ENCODE measurements at places on chromosomes 3 and 15. TPM values are rescaled to one million over a fixed set of nuclear protein-coding genes. Genes with fewer than 3 reads are reported as not detected.

HGD gene
- 14.3 TPM for total RNA-seq

TNNC1 gene
- total RNA-seq: 10.4 TPM

PCOLCE2 gene
- 41.5 TPM for total RNA-seq

COL7A1 gene
- 0.52 TPM for total RNA-seq

GRCh38 chr3:172787746-172788145 is 37.2 kb downstream of the ECT2 start:
- H3K4me1 ChIP-seq: no peaks in the 10 kb centered on the region
- no peak overlapping the region for H3K27ac ChIP-seq
- H3K27me3 ChIP-seq: no peaks in the 10 kb centered on the region
- DNase-seq: no peak
- H3K4me3 ChIP-seq: no peak overlapping the region
- no peaks in the 10 kb centered on the region for H3K36me3 ChIP-seq

GRCh38 chr3:14077310-14077709 is 47.4 kb downstream of the CHCHD4 start:
- H3K27ac ChIP-seq: no peak overlapping the region
- H3K36me3 ChIP-seq: no peaks in the 10 kb centered on the region
- no peaks in the 10 kb centered on the region for H3K27me3 ChIP-seq
- no peaks in the 10 kb centered on the region for H3K4me1 ChIP-seq
- DNase-seq: no peak

GRCh38 chr3:128252083-128252482 is 98.8 kb downstream of the EEFSEC start:
- peaks cover 16% of the 10 kb centered on the region for H3K4me1 ChIP-seq
- no peak overlapping the region for H3K27ac ChIP-seq
- no peaks in the 10 kb centered on the region for H3K27me3 ChIP-seq
- H3K36me3 ChIP-seq: no peaks in the 10 kb centered on the region
- no peak overlapping the region for H3K4me3 ChIP-seq
- no peak for DNase-seq

DNA sequence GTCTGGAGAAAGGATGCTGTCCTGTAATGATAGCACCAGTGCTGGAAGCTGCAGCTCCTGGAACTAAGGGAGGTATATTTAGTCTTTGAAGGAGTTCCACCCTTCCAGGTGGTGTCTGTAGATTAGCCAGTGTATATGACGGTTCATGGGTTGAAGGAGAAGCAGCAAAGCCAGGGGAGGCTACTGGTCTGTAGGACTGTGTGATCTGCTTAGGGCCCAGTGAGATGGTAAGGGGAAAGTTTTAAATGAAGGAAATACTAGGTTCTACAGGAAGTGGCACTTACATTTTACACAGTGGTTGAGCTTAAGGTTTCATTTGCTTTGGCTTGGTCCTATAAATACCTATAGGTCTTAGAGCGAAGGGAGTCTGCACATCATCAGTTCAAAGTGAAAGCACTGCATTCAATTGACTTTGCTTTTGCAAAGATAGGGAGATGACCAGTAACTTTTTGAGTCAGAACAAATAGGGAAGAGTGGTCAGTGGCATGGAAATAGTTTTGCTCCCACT is 5.6 kb downstream of the SLC25A38 start:
- H3K4me1 ChIP-seq: peaks cover 35% of the 10 kb centered on the region
- H3K27ac ChIP-seq: no peak overlapping the region
- peaks cover 3% of the 10 kb centered on the region for H3K36me3 ChIP-seq
- no peak for DNase-seq
- no peak overlapping the region for H3K4me3 ChIP-seq
- no peaks in the 10 kb centered on the region for H3K27me3 ChIP-seq

GRCh38 chr15:68503213-68503612 is 71.2 kb upstream of the ITGA11 start:
- no peak overlapping the region for H3K27ac ChIP-seq
- H3K4me3 ChIP-seq: no peak overlapping the region
- no peaks in the 10 kb centered on the region for H3K4me1 ChIP-seq
- no peaks in the 10 kb centered on the region for H3K36me3 ChIP-seq
- no peak for DNase-seq

GRCh38 chr3:99172736-99173657 is 271.5 kb upstream of the DCBLD2 start:
- no peak overlapping the region for H3K27ac ChIP-seq
- DNase-seq: peak; percentile 66
- no peaks in the 10 kb centered on the region for H3K36me3 ChIP-seq
- H3K4me3 ChIP-seq: no peak overlapping the region

GRCh38 chr3:152941859-152942258 is 106.9 kb downstream of the P2RY1 start:
- H3K36me3 ChIP-seq: no peaks in the 10 kb centered on the region
- no peaks in the 10 kb centered on the region for H3K27me3 ChIP-seq
- no peak overlapping the region for H3K4me3 ChIP-seq
- no peak for DNase-seq
- H3K27ac ChIP-seq: no peak overlapping the region

DNA sequence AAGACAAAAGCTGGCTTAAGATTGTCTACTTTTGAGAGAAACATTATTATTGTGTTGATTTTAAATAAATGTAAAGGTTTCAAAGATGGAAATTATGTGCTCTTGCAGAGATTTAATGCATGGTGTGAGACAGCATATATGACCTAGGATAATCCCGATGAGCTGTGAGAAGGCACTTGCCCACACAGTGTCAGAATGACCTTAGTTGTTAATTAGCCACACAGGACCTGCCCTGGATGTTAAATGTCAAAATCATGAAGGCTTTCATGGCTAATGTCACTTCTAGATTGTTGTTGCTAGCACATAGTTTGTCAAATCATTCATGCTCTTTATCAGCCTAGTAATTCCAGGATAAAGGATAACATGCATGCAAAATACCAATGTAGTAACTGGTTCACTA is 135.3 kb upstream of the GAP43 start:
- H3K36me3 ChIP-seq: no peaks in the 10 kb centered on the region
- H3K27me3 ChIP-seq: no peaks in the 10 kb centered on the region
- no peak for DNase-seq
- no peaks in the 10 kb centered on the region for H3K4me1 ChIP-seq

DNA sequence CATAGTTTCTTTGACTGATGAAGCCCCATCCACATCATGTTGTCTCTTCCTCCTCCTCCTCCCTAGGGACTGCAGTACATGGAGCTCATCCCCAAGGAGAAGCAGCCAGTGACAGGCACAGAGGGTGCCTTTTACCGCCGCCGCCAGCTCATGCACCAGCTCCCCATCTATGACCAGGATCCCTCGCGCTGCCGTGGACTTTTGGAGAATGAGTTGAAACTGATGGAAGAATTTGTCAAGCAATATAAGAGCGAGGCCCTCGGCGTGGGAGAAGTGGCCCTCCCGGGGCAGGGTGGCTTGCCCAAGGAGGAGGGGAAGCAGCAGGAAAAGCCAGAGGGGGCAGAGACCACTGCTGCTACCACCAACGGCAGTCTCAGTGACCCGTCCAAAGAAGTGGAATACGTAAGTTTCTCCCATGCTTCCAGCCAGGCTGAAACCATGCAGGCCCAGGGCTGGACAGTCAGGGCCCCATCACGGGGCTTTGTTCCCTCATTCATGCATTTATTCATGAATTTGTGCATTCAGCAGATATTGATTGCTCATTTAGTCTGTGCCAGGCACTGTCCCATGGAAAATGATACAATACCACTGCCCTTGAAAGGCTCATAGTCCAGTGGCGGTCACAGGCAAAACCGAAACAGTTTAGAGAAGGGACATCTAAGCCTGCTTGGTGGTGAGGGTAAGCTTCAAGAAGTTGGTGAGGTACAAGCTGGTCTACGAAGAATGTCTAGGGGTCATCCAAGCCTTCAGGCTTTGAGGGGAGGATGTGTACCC is 47.1 kb downstream of the LMCD1 start:
- no peaks in the 10 kb centered on the region for H3K4me1 ChIP-seq
- H3K36me3 ChIP-seq: peaks cover 7% of the 10 kb centered on the region
- H3K27ac ChIP-seq: no peak overlapping the region
- H3K4me3 ChIP-seq: no peak overlapping the region
- DNase-seq: no peak
- no peaks in the 10 kb centered on the region for H3K27me3 ChIP-seq

DNA sequence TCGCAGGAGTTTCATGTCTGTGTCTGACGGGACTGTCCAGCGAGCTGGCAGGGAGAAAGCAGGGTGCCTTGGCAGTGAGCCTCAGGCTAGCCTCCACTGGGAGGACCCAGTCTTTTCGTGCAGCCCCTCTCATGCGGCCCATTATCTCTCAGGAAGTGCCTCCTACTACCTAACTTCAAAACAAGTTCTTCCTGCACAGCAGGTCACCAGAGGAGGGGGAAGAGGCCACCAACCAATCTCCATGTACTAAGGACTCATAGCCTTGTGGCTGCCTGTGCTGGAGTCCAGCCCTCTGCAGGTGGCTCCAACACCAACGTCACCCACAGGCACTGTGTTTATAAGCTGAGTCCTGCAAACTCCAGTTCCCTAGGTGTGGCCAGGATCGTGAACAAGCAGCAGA is 4.8 kb downstream of the VIPR1 start:
- H3K27me3 ChIP-seq: no peaks in the 10 kb centered on the region
- no peaks in the 10 kb centered on the region for H3K36me3 ChIP-seq
- DNase-seq: no peak
- H3K4me3 ChIP-seq: no peak overlapping the region

DNA sequence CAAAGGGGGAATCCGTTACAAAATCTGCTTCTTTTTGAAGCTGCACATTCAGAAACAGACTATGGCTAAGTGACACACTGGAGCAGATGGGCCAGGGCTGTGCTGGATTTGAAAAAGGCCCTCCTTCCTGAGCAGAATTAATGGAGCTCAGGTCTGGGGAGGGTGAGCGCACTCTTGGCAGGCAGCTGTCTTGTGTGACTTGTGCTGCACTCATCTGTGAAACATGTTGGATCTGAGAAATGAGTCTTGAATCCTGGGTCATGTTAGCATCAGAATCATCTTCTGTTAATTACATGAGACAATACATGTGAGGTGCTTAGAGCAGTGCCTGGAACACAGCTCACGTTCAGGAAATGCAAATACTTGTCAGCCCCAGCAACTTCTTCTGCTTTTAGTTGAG is 219.6 kb downstream of the THSD4 start:
- H3K36me3 ChIP-seq: no peaks in the 10 kb centered on the region
- no peak for DNase-seq
- H3K4me1 ChIP-seq: no peaks in the 10 kb centered on the region
- no peak overlapping the region for H3K4me3 ChIP-seq

- H3K27me3 ChIP-seq: no peaks in the 10 kb centered on the region
- no peak overlapping the region for H3K27ac ChIP-seq
- no peaks in the 10 kb centered on the region for H3K36me3 ChIP-seq
- no peak overlapping the region for H3K4me3 ChIP-seq
Measured at GRCh38 chr3:14487821-14488220, 52.3 kb downstream of the GRIP2 start.

GRCh38 chr3:148797795-148798194 is 29.8 kb upstream of the CPB1 start:
- DNase-seq: no peak
- H3K4me1 ChIP-seq: no peaks in the 10 kb centered on the region
- H3K36me3 ChIP-seq: no peaks in the 10 kb centered on the region
- no peaks in the 10 kb centered on the region for H3K27me3 ChIP-seq
- no peak overlapping the region for H3K4me3 ChIP-seq

DNA sequence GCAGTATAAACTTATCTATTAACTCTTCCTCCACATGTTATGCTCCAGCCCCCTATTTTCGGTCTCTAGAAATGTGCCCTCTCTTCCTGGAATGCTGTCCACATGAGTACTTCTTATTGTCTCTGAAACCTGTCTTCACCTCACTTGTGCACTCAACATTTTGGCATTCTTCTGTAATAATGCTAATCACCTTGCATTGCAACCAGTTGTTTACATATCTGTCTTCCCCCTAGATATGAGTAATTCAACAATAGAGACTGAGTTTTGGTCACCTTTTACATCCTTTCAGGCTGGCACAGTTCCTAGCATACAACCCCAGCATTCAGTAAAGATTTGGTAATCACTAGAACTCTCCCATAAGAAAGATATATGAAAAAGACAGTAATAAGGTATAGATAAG is 17.2 kb downstream of the CCDC80 start:
- H3K36me3 ChIP-seq: no peaks in the 10 kb centered on the region
- H3K27me3 ChIP-seq: no peaks in the 10 kb centered on the region
- no peak for DNase-seq
- no peaks in the 10 kb centered on the region for H3K4me1 ChIP-seq

DNA sequence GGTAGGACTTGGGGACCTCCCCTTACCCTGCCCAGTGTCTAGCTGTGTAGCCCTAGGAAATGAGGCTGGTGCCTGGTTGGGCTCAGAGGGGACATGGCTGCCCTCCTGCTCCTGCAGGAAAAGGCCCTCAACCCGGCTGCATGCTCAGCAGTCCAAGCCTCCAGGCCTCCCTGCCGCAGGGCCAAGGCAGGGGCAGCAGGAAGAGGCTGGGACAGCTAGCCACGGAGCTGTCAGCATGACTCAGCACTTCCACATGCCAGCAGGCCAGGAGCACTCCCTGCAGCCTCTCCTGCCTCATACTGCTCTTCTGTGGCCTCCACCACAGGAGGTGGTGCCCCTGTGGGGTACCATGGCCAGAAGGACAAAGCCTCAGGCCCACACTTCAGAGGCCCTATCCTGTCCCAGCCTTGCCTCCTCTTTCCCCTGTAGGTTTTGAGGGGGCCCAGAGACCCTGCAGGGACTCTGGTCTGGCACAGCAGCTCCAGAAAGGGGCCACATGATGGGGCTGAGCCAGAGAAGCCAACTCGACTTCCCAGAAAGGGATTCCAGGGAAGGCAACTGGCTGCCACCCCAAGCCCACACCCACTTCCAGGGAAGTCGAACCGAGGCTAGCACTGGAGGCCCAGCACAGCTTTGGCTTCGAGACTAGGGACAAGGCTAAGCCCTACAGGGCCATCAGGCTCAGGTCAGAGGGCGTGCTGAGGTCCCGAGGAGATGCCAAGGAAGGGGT is 19.5 kb downstream of the TKT start:
- peak overlapping the region; percentile 35 for H3K27ac ChIP-seq

DNA sequence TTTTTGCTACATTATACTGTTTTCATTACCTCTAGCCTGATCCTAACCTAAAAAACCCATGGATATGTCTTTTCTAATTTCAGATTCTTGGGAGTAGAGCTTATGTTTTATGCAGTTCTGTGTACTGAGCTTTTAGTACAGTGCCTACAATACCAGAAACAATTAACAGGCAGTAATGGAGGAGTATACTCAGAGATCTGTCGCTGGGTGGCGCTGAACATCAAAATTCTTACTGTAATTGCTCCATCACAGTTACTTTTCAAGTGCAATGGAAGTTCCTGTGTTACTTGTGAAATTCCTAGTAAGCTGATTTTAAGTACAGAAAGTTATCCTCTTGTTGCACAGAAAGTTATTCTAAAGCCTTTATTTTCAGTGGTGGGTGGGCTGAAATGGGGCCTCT is 66.9 kb downstream of the RNF13 start:
- H3K27ac ChIP-seq: no peak overlapping the region
- H3K4me1 ChIP-seq: no peaks in the 10 kb centered on the region
- H3K27me3 ChIP-seq: no peaks in the 10 kb centered on the region
- H3K36me3 ChIP-seq: no peaks in the 10 kb centered on the region
- peak; percentile 16 for DNase-seq
